Stromal cell of bone marrow (primary cell): ENCODE measurements at places on chromosomes 6 and 20.

GRCh38 chr6:155224618-155225017 lies 39.2 kb upstream of the CLDN20 start:
- DNase-seq: no peak

DNA sequence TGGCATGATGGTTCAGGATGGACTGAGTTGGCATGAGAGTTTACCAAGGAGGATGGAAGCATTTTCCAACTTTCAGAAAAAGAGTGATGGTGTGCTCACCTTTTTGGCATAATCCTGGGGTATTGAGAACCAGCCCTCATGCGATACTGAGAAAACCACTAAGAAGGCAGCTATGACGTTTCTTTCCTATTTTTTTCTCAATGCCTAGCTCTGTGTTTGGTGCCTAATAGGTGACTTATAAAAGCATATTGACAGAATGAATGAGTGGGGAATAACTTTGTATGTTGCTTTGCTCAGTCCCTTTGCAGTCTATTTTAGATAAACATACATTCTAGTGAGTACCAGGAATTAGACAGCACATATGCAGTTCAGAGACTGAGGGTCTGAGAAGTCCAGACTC lies 816.3 kb downstream of the DHX35 start:
- no peak for DNase-seq

- no peak for DNase-seq
Measured at GRCh38 chr6:98974309-98974708, 26.6 kb upstream of the FBXL4 start.

GRCh38 chr6:132698608-132699007 lies 15.2 kb downstream of the VNN1 start:
- DNase-seq: no peak

DNA sequence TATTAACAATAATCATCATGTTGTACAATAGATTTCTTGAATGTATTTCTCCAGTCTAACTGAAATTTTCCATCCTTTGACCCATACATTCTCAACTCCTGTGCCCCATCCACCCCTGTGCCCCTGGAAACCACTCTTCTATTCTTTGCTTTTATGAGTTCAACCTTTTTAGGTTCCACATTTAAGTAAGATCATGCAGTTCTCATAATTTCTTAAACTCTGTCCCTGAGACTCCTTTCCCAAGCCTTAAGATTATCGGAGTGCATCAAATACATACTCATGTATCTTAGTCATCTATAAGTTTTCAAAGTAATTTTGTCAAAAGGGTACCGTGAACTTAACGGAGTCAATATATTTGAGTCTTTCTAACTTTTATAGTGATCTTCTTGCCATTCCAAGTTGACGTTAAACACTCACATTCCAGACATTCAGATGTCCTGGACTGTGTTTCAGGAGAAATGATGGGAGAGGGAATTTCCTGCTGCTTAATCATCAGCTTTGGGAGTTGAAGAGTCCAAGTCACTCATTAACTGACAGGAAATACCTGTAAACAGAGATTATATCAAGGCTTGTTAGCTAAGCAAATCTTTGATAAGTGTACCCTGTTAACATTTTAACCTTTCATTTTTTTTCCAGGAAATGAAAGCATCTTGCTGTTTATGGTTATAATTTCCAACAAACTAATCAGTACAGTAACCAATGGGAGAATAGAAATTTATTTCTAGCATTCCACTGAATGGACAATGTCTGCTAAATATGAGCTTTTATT lies 73.3 kb downstream of the ADGRG6 start:
- DNase-seq: no peak

GRCh38 chr6:81381382-81381916 lies 371.0 kb downstream of the TENT5A start:
- DNase-seq: no peak

- DNase-seq: no peak
Measured at GRCh38 chr6:19713984-19714383, 123.2 kb upstream of the ID4 start.

- no peak for DNase-seq
Measured at GRCh38 chr6:143674483-143675381, 3.0 kb upstream of the PHACTR2 start.

GRCh38 chr6:160138839-160139419 lies 17.3 kb downstream of the SLC22A1 start:
- no peak for DNase-seq

DNA sequence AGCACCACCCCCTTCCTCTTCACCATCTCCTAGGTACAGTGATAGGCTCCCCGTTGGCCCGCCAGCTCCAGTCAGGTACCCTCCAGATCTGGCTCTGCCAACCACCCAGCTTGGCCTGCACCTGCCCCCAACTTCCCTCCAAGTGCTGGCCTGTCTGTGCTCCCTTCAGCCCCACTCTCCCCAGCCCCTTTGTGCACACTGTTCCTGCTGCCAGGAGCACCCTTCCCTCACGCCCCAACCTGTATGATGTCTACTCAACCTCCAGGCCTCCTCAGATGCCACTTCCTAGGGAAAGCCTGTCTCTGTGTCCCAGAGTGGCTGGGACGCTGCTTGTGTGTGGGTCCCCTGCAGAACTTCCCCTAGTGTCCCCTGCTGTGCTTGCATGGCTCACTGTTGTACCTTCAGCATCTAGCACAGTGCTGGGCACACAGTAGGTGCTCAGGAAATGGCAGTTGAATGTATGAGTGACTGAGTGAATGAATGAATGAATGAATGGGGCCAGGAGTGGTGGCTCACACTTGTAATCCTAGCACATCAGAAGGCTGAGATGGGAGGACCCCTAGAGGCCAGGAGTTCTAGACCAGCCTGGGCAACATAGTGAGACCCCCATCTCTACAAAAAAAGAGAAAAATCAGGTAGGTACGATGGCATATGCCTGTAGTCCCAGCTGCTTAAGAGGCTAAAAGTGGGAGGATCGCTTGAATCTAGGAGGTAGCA lies 3.0 kb downstream of the ZBP1 start:
- DNase-seq: no peak

DNA sequence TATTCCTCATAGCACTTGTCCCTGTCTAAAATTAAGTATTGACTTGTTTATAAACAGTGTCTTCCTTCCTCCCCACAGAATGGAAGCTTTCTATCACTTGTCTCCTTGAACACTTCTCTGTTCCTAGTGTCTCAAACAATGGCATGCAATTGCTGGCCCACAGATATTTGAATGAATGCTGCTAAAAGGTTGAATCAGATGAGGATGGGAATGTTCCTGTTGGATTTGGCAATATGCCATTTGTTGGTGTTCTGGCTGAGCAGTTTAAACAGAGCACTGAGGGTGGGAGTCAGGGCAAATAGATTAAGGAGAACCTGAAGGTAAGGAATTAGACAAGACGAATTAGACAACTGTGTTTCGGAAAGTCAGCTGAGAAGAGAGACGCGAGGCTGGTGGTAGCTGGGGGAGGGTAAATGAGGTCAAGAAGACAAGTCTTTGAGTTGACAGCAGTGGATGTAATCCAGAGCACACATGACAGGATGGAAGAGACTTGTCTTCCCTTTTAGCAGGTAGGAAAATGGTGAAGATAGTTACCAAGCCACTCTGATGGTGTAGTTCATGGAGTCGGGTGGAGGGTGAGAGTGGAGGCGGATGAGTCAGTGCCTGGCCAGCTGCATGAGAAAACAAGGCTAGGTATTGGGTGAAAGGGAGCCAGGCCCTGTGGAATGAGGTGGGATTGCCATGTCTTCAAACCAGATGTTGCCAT lies 58.3 kb upstream of the GNRH2 start:
- peak; percentile 22 for DNase-seq

- DNase-seq: peak; percentile 11
Measured at GRCh38 chr6:79946272-79947190, 822 bp downstream of the ELOVL4 start.

DNA sequence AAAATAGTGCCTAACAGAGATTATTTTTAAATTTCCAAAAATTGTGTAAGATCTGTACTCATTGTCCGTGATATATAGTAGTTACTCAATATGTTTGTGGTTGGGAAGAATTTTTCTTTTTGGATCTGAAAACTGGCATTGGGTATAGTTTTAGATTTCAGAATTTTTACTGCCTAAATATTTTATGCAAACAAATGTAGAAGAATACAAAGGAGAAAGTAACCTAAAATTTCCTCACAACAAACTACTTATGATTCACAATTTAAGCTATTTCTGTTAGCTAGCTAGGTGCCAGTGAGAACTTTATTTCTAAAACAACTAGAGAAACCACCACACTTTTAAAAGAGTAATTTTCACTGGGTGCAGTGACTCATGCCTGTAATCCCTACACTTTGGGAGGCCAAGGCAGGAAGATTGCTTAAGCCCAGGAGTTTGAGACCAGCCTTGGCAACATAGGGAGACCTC lies 38.8 kb downstream of the SESN1 start:
- peak; percentile 53 for DNase-seq

- no peak for DNase-seq
Measured at GRCh38 chr6:108591040-108591816, 30.5 kb downstream of the FOXO3 start.

DNA sequence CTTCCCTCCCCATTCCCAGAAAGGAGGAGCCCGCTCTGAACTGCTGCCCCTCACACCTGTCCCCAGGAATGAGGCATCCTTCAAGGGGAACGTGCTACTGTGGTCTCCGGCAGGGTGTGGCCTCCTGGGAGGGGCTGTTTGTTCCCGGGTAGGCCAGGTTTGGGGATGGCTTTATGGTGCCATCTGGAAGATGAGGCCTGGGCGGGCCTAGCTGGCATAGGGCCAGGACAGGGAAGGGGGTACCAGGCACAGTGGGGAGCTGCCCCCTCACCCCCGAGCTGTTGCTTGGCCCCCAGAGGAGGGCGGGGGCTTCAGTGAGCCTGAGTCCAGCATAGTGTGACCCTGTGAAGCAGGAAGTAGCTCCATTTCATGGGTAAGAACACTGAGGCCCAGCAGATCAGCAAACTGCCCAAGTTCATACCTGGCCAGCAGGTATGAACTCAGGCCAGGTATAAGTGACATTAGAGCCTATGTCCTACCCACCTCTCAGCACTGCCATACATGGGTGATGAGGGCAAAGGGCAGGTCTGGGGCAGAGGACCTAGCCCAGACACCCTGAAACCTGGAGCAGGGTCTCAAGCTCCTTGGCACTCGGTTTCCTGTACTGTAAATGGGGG lies 17.5 kb upstream of the SPDEF start:
- no peak for DNase-seq

DNA sequence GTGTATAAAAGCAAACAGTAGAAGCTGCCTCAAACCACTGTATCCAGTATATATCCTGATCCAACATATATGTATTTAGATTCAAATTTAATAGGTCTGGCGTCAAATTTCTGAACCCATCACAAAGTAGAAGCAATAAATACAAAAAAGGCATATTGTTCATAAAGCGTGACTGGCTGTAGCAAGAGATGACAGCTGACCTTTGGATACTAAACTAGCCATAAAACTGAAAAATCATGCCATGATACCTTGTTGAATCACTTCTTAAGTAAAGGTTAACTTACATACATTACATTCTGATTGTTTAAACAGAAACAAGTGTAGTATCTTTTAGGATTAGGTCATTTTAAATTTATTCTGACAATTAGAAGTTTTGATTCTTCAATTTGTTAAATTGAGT lies 372.0 kb upstream of the FLRT3 start:
- DNase-seq: no peak

DNA sequence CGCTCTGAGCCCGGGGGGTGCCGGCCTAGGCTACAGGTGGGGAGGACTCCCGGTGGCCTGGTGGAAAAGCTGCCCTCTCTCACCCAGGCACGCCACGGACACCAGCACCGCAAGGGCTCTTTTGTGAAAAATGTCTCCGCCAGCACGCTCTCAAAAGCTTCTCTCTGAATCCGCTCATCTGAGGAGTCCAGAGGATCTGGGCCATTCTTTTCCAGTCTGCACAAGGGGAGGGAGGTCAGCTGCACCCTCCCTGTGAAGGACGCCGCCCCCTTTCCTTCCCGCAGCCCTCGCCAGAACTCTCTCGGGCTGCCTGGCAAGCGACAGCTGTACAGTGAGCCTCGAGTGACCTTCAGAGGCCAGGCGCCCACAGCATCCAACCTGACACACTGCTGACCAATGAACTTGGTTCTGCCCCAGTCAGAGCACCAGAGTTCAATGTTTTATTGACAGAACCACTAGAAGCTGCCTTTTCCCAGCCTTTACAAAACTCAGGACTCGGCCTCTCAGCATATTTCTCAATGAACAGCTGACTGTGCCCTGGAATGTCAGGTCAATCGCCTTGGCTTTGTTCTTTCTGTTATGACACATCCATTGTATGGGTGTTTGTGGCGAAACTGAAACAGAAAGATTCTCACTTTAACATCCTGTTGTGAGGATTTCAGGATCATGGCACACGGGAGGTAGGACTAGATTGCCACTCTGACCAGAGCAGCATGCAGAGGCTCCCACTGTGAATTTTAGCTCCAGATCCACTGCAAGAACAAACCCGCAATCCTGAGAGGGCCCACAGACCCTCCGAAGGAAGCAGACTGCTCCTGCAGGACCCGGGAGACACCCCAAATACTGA lies 26.7 kb downstream of the SERPINB9 start:
- DNase-seq: peak; percentile 79

DNA sequence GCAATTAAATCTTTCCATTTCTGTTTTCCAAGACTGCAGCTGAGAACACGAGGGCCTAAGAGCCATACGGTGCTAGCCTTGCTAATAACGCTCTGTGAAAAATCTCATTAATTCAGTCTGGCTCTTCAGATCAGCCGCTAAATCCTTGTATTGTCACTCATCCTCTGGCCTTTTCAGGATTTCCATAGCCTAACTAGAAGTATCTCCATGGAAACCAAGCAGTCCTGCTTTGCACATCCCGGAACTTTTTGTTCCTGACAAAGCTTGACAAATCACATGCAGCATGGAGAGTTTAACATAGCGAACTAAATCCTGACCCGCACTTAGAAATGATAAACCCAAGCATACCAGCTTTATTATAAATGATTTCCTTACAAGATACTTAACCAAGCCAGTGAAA lies 383.7 kb downstream of the CD83 start:
- no peak for DNase-seq

- peak; percentile 93 for DNase-seq
Measured at GRCh38 chr6:3592371-3592941, 135.6 kb upstream of the SLC22A23 start.

- no peak for DNase-seq
Measured at GRCh38 chr20:54389596-54390280, 85.7 kb upstream of the DOK5 start.

DNA sequence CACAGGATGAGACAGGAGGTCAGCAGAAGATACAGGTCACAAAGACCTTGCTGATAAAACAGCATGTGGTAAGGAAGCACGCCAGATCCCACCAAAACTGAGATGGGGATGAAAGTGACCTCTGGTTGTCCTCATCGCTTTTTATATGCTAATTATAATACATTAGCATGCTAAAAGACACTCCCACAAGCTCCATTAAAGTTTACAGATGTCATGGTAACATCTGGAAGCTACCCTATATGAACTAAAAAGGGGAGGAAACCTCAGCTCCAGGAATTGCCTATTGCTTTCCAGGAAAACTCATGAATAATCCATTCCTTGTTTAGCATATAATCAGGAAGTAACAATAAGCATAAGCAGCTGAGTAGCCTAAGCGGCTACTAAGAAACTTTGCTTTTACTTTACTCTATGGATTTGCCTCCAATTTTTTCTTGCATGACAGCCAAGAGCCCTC lies 8.4 kb upstream of the RIN2 start:
- DNase-seq: no peak

- no peak for DNase-seq
Measured at GRCh38 chr6:105458084-105458483, 55.2 kb upstream of the PREP start.
